ENCODE measurements at places on chromosomes 7 and 10.
A peak's percentile ranks its signal among the peaks of the same experiment; 100 is the strongest.

DNA sequence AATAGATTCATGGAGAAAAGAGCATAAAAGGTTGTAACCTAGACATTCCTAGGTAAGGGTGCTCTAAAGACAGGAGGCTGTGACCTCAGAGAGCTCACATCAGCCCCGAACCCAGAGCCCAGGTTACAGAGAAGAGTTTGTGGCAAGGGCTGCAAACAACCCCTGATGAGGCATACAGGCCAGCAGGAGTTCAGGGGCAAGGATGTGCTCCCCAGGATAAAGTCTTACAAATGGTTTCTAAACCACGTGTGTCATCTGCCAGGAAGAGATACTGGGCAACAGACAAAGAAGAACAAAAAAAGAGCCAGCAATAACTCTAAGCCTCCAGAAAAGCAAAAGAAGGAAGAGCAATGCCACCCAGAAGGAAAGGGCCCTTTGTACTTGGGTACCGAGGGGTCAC, 27.7 kb downstream of the NCAPG2 start:
- peak; percentile 27 for DNase-seq

DNA sequence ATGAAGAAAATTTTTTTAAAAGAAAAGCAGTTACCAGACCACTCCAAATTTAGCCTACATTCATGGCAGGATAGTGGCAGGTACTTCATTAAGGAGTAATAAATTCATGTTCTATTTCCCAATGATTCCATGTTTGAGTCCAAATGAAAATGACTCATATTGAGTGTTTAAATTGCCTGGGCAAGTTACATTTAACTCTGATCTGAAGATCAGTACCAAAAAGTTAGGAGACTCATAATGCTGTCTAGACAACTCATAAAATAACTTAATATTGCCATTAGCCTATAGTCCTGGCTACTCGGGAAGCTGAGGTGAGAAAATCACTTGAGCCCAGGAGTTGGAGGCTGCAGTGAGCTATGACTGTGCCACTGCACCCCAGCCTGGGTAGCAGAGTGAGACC, 13.0 kb downstream of the BRAF start:
- no peak for DNase-seq

DNA sequence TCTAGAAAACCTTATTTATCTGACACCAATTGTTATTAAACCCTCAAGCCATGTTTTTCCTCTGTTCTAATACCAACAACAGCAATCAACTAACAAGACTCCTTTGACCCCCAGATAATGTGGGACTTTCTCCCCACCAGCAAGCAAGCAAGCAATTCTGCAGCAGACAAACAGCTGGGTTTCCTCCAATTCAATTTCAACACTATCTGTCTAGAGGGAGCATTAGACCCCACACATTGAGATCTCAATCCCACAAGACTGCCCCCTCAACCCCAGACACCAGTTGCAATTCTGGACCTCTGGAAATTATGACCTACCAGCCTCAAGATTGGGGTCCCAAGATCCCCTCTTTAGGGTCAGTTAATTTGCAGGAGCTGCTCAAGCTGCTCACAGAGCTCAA, 89.4 kb upstream of the TMEM26 start:
- no peak for DNase-seq

GRCh38 chr10:124703778-124704427, 40.3 kb downstream of the FAM53B start:
- DNase-seq: no peak

DNA sequence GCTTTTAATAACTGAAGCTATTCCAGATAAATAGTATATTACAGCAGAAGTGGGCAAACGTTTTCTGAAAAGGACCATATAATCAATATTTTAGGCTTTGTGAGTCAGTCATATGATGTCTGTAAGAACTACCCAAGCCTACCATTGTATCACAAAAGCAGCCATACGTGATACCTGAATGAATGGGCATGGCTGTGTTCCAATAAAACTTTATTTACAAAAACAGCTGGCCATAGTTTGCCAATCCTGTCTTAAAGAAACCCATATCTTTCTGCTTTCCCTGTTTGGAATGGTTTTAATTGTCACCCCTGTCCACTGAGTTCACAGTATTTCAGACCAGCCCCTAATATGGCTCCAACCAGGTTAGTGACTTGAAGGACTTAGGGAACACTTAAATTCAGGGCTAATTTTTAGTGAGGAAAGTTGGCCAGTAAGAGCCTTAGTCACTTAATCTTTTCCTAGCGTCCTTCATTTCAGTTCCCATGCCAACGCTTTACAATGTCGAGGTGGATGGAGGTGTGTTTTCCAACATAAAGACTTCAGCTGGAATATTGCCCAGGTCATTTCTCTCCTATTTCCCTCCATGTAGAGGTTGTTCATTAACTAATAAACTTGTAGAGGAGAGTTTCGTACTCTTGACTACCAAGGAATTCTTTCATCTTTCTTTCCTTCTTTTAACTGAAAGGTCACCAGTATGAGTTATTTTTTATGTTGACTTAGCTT, 184.5 kb downstream of the TRIL start:
- DNase-seq: no peak

GRCh38 chr10:7478727-7479457, 68.1 kb upstream of the SFMBT2 start:
- DNase-seq: no peak

- peak; percentile 81 for DNase-seq
Measured at GRCh38 chr10:102605712-102606111, 38.6 kb upstream of the TRIM8 start.

GRCh38 chr7:112495810-112496462, 15.1 kb downstream of the LSMEM1 start:
- DNase-seq: peak; percentile 52

- DNase-seq: no peak
Measured at GRCh38 chr10:75472685-75473084, 41.3 kb downstream of the LRMDA start.

DNA sequence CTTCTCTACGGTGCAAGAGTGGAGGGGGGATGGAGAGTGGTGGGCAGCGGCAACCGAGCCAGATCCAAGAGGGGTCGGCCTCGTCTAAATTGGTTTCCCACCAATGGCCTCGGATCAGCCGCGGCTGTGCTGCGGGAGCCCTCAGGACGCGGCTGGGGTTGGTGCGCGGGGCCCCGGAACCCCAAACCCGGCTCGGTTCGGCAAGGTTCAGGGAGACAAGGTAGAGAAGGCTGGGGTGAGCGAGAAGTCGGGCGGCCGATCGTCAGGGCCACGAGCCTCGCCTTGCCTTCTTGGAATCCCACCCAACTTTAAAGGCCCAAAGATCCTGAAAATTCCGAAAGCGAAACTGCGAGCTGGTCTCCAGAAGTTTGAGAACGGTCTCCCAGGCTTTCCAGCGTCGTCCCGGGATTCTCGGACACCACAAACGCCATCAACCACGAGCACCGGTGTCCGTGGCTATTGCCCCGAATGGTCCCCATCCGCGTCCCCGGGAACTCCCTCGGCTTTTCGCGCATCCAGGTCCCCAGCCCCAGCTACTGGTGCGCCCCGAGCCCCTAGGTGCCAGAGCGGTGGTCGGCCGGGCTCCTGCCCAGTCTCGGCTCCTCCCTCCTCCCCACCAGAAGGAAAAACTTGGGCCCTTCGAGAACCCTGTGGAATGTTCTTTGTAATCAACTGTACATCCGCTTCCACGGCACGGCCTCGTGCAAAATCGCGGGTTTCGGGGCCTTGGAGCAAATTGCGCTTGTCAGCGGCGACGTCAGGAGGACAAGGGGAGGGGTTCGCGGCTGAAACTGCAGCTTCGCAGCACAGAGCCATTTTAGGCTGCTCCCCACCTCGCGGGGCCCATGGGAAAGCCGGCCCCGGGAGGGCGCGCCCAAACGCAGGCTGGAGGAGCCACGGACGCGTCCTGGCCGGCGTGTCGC, 3.2 kb downstream of the SFMBT2 start:
- no peak for DNase-seq

GRCh38 chr7:99210265-99210970, 2.5 kb upstream of the KPNA7 start:
- no peak for DNase-seq

- DNase-seq: no peak
Measured at GRCh38 chr10:11003679-11004078, 14.0 kb upstream of the CELF2 start.

DNA sequence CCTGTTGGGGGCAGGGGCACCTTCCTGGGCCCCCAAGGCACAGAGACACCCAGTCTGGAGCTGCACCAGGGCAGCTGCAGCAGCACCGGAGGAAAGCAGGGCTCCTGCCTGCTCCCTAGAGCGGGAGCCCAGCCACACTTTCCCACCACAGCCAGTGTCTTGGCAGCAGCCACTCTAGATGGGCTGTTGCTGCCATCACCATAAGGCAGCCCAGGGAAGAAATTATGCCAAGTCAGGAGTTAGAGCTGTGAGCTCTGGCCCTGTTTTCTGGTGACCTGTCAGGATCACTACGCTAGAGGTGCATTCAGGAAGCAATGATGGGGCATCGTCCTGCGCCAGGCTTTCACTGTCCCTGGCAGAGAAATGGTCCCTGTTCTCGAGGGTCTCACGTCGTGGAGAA, 38.0 kb upstream of the ZNRF2 start:
- no peak for DNase-seq
